ENCODE measurements at places on chromosomes 2 and 18. TPM values are rescaled to one million over a fixed set of nuclear protein-coding genes. Genes with fewer than 3 reads are reported as not detected.

DNA sequence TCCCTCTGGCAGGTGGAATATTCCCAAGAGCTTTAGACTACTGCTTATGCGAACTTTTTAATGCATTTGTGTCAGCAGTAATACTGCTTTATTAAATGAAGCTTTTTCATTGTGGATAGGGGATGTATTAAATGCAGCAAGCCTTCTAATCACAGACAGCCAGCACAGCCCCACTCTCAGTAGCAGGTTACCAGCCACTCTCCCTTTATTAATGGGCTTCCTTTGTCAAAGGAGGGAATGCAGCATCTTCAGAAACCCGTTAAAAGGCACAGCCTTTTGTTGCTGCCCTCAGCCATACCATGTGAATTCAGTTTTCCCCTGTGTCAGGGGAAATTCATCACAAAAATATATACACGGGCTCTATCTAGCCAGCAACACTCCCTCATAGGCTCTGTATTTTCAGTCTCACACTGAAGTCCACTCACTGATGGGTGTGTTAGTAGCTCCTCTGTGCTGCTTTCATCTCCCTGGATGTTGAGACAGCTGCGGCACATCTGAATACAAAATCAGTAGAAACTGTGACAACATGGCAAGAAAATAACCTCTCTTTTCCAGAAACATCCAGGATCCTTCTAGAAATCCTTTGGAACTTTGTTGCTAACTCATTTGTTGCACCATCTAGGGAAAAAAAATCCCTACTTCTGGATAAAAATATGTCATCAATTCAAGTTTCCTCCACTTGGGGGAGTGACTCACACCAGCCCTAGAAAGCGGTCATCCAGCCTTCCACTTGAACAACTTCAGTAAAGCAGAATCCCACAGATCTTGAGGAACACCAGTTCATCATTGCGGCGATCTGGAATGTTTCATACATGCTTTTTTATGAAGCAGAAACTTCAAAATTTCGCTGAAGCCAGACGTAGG lies 48.4 kb downstream of the LRRTM1 start:
- DNase-seq = no peak

GRCh38 chr2:192011196-192011595 lies 164.3 kb upstream of the CAVIN2 start:
- DNase-seq = no peak

DNA sequence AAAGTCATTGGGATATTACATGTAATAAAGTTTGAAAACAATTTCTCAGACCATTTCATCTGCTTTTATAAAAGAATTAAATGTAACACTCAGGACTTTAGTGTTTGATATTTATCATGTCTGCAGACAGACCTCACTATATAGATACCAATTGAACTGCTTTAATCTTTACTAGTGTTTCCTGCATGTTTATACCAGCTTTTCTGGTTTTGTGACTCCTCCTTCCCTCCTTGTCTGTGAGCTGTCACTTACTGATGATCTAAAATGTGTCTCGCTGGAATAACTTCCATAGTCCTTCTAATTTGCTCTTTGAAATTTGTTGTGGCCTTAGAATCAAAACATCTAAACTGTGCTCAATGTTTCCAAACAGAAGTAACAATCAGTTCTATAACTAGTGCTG lies 71.3 kb upstream of the TWSG1 start:
- no peak for DNase-seq

POMC gene
- total RNA-seq = 7.5 TPM

- DNase-seq = no peak
These were observed 26.8 kb upstream of the MYO1B start for GRCh38 chr2:191218292-191218898.
